ENCODE measurements at places on chromosomes 3 and 15.
A peak's percentile ranks its signal among the peaks of the same experiment; 100 is the strongest.

GRCh38 chr15:95259513-95259912, 1028.2 kb downstream of the MCTP2 start:
- DNase-seq, result peak; percentile 29

DNA sequence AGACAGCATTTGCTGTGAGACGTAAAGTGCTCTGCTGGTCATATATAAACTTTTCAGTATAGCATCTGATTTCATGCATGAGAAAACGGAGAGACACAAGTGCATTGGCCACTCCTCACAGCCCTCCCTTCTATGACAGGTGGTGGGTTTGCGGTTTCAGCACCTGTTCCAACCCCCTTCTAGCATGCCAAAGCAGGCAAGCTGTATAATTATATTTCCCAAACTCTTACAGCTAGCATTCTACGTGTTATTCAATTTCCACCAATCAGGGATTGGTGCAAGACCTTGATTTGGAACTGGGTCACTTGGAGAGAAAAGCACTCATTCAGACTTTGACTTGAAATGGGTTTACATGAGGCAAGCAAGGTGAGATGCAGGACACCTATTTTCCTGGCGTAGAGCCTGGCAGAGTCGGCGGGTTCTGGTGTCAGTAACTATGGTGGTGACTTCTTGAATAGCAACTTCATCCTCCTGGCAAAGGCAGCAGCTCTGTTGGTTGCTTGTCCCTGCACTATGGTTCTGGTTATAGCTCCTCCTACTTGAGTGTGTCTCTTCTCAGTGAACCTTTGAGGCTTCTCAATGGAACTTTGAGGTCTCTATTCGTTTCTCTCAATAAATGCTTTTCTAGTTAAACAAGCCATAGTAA, 356.5 kb downstream of the TBL1XR1 start:
- no peak for DNase-seq

- DNase-seq, result no peak
Observed at GRCh38 chr15:92111751-92112150, 258.2 kb downstream of the SLCO3A1 start.

GRCh38 chr3:192090586-192090985, 629.6 kb downstream of the PYDC2 start:
- no peak for DNase-seq

- no peak for DNase-seq
Observed at GRCh38 chr3:143654906-143655305, 193.4 kb downstream of the SLC9A9 start.

DNA sequence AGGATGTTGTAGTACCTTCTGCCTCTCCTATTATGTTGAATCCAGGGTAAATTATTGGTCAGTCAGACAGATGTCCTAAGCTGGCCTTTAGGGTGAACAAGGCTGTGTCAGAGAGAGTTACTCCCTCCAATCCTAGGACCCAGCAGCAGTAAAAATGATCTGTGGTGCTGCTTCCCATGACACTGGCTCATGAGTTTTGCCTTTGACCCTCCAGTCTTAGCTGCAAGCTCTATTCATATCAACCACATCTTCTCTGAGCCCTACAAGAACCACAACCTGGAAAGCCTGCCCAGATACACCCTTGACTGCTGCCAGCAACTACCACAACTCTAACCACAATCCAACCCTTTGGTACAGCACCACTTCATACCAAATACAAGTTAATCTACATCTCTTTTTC, 27.2 kb upstream of the PHLDB2 start:
- no peak for DNase-seq

DNA sequence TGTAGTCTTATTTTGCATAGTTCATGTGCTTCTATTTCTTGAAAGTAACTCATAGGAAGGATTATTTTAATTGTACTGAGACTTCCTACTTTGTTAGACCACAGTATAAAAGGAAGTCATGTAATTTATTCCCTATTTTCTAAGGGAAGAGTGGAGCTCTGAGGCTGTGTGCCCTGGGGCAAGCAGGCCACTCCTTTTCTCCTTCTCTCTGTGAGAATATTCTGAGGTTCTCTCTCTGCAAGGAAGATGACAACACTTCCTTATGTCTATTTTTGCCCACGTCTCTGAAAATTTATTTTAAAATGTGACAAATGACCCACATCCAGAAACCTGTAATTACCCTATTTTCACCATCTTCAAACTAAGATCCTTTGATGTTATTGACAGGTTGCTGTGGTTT, 11.0 kb downstream of the KCTD6 start:
- no peak for DNase-seq

DNA sequence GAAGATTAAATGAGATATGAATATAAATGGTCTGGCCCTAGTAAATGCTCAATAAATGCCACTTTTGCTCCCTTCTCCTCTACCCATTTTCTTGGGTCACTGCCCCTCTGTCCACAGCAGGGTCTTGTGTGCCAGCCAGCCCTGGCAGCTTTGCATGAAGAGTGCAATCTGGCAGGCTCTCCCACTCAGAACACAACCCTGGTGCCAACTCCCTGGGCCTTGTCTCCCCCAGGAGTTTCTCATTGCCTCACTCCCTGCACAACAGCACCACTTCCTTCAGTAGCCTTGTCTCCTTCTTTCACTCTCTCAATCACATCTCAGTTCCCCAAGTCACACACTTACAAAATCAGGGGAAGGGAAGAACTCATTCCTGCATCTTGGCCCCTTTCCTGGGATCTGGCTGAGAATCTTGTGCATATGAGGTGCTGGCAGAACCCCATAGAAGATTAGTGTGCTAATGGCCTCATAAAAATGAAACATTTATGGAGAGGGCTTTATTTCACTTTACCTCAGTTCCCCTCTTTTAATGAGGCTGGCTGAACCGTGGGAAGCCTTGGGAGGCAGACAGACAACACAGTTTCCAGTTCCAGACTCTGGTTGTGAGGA, 445.9 kb upstream of the PROK2 start:
- DNase-seq, result no peak

GRCh38 chr3:101850246-101851051, 1.1 kb downstream of the NFKBIZ start:
- no peak for DNase-seq

DNA sequence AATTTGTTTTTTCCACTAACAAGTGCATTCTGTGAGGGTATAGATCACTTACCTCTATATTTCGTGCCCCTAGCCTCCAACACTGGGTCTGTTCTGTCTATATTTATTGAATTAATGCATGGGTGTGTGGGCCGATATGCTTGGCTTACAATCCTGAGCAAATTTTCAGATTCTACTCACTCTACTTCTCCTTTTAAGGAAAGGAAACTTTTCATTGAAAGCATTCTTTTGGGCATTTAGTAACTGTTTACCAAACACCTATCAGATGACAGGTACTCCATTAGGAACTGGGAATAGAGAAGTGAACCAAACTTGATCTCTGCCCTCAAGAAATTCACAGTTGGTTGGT, 60.5 kb downstream of the TLE3 start:
- DNase-seq, result no peak

GRCh38 chr3:119367000-119367399, 72.8 kb downstream of the ARHGAP31 start:
- DNase-seq, result no peak

GRCh38 chr3:27910456-27910855, 188.3 kb upstream of the EOMES start:
- DNase-seq, result no peak

DNA sequence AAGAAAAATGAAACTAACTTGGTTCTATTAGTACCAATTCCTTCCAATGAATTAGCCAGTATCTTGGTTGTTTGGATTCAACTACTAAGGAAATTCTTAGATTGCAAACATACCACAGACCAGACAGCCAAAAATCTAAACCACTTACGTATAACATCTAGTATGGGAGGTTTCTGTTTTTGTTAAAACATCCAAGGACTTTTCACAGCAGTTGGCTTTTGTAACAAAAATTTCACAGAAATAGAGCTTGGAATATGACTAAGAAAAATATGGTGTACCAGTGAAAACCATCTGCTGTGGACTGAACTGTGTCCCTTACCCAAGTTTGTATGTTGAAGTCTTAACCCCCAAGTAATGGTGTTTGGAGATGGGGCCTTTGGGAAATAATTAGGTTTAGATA, 199.2 kb downstream of the OTOL1 start:
- no peak for DNase-seq

GRCh38 chr3:191775451-191776233, 314.7 kb downstream of the PYDC2 start:
- peak; percentile 37 for DNase-seq

GRCh38 chr15:39501366-39502081, 79.4 kb upstream of the THBS1 start:
- no peak for DNase-seq

DNA sequence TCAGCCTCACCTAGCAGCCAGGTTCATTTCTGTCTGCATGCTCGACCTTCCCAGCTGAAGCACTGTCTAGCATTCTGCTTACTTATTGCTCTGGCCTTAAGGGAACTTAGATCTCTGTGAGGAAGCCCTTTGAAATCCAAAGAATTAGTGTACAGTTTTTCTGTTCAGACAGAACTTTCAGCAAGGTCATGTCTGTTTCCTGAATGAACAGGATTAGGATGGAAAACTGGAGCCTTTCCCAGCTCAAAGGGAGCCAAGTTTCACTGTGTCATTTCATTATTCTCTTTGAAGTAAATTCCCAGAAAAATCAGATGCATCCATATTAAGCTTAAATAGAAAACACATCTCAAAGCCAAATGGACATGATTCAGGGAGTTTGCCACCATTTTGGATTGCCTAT, 457.3 kb upstream of the KCNMB2 start:
- no peak for DNase-seq

GRCh38 chr15:82709081-82709420, 624 bp downstream of the AP3B2 start:
- no peak for DNase-seq

DNA sequence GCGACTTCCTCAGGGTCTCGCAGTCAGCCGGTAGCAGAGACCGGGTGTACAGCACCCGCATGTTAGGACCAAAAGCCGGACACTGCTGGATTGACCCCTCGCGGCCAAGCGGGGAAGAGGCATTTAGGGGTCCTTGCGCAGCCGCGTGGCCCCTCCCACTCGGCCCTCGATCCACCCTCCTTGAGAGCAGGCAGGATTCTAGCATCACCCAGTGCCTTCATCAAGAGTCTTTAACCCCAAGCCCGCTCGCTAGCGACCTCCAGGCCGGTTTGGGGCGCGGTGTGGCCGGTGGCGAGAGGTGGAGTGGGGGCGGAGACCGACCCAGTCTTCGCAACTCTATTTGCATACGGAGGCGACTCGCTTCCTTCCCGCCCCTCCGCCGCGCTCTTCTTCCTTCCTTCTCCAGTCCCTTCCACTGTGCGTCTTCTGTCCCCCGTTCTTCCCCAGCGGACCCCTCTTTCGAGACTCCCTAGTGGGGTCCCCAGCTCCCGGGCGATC, at the start of gene ST6GAL1:
TSS of gene ST6GAL1 (plus strand) at position 384 of the 498 bp plus-strand sequence. CDS start 112,178 bp downstream, outside the sequence.
- DNase-seq, result peak; percentile 72

- no peak for DNase-seq
Observed at GRCh38 chr15:100236981-100237720, 104.6 kb downstream of the ADAMTS17 start.

DNA sequence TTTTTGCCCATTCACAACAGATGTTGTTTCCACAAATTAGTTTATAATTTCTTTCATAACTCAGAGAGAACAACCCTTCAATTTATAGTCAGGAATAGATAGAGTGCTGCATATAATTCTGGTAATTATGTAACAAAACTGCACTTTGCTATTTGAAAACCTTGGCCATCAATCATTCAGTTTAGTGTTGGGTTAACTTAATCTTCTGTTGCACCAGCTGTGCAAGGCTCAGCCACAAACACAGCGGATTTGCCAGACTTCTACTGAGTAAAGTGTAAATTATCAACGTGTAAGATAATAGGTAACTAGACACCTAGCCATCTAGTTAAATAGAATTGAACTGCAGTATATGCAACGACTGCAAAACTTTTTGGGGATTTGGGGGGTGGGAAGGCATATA, 1064.3 kb upstream of the EPHA6 start:
- no peak for DNase-seq

- DNase-seq, result peak; percentile 77
Observed at GRCh38 chr3:105791919-105792786, 76.7 kb downstream of the CBLB start.

DNA sequence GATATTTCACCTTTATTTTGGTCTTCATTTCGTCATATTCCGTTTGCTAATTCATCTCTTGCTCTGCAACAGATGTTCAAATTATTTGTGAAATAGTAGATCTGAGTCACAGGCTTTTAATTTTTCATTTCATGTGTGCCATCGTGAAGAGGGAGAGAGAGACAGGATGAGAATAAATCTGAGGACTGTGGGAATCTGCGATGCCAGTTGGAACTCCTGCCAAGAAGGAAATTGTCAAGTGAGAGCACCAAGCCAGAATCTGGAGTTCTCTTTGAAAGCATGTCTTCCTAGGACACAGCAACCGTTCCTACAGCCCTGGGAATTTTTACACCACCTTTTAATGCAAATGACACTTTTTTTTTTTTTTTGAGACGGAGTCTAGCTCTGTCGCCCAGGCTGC, 48.8 kb downstream of the NSMCE3 start:
- no peak for DNase-seq
